ENCODE measurements at places on chromosomes 3 and 15.

DNA sequence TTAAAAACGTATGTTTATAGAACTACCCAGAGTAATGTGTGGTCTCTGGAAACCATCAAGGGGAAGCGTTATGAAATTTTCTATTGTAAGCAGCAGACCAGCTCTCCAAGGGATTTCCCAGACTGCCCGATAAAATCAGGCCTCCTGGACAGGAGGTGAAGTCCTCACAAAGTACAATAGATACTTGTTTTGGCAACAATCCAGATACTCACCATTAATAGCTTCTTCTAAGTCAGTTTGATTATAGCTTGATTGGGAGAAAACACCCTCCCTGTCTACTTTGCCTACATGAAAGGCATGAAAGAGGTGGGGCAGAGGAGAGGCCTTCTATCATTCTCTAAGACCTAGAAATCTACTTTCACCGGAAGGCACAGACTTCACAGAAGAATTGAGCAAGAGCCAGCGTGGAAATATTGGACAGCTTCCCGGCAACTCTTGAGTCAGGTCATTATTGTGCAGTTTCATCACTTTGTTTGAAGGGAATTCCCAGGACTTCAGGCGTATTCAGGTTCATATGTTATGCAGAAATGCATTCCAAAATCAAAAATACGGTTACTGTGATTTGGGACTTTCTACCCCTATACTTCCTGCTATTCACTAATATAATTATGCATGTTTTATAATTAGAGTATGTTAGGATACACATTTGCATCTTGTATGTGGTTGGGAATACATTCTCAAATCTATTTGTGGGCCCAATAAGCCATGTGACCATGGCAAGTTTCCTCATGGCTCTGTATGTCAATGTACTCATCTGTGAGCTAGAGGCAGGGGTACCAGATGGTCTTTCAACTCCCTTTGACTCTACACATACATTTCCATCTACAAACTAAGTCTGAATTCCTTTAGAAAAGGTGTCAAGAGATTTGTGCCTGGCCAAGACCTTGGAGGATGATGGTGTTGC lies 103.5 kb downstream of the CD47 start:
- peak; percentile 95 for DNase-seq

GRCh38 chr15:91694831-91695210 lies 158.7 kb upstream of the SLCO3A1 start:
- DNase-seq: no peak

DNA sequence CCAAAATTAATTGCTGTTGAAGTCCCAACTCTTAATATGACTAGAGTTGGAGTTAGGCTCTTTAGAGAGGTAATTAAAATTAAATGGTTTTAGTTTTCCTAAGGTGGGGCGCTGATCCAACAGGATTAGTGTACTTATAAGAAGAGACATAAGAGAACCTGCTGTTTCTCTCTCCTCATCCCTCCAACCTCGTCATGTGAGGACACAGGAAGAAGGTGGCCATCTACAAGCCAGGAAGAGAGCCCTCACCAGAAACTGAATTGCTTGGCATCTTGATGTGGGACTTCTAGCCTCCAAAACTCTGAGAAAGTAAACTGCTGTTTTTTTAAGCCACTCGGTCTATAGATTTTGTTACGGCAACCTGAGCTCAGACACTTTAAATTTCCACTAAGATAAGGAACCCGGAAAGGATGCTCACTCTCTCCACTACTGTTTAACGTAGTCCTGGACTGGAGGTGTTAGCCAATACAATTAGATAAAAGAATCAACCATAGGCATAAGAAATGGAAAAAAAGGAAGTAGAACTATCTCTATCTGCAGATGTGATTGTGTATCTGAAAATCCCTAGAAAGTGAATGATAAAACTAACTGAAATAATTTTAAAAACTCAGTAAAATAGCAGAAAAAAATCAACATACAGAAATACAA lies 26.8 kb downstream of the DCBLD2 start:
- no peak for DNase-seq

DNA sequence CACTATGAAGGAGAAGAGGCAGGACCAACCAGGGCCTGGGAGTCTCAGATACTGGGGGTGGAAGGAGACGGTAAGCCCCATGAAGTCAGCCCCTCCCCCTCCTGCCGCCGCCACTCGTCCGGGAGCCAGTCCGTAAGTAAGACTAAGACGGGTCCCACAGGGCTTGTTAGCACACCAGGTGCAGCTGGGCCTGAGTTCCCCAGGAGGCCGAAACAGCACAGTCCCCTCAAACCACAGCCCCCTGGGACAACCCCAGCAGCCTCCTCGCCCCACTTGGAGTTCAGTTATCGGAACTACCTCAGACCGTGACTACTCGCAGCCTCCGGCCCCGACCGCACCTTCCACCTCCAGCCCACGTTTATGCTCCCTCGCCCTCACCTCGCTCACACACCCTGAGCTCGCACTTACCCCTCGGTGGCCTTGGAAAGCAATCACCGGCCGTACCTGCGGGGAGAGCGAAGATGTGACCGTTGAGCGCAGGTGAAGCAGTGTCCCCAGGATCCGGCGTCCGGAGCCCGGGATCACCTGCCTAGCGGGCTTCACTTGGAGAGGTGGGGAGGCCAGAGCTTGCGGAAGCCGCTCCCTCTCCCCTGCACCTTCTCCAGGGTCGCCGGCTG lies 557 bp downstream of the ELL3 start:
- no peak for DNase-seq

DNA sequence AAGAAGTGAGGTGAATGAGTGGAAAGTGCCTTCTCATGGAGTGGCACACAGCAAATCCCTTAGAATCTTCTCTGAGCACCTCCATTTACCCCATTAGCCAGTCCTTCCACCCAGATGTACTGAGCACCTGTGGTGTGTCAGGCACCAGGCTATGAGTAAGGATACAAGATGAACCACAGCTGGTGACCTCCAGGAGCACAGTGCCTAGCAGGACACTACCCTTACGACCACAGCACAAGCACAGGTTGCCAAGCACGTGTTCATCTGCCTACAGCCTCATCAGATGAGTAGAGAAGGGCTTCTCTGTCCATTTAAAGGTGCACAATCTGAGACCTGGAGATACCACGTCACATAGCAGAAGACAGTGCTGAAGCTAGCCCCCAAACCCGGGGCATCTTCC lies 6.2 kb downstream of the MYLK start:
- DNase-seq: no peak

DNA sequence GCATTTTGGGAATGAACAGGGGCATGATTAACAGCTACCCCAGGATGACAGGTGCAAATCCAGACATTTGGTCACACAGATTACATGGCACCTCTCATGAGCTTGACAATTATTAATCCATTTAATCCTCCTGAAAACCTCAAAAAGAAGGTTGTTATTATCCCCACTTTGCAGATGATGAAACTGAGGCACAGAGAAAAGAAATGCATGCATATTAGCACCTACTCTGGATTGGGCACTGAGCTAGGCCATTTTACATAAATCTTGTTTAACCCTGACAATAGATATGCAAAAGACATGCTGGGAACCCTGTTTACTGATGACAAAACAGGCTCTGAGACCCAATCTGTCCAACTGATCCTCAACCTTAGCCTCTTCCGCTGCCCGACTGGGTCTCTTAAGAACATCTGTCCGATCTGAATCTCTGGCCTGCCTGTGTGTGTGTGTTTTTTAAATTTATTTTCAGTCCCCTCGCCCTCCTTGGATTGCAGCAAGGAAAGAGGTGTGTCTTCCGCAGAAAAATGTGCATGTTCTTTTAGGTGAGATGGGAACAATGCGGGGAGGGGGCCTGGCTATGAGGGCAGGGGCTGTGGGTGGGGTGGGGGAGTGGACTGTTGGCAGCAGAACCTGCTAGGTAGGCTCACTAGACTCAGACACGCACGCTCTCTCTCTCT lies 162.5 kb downstream of the WNT7A start:
- DNase-seq: no peak

DNA sequence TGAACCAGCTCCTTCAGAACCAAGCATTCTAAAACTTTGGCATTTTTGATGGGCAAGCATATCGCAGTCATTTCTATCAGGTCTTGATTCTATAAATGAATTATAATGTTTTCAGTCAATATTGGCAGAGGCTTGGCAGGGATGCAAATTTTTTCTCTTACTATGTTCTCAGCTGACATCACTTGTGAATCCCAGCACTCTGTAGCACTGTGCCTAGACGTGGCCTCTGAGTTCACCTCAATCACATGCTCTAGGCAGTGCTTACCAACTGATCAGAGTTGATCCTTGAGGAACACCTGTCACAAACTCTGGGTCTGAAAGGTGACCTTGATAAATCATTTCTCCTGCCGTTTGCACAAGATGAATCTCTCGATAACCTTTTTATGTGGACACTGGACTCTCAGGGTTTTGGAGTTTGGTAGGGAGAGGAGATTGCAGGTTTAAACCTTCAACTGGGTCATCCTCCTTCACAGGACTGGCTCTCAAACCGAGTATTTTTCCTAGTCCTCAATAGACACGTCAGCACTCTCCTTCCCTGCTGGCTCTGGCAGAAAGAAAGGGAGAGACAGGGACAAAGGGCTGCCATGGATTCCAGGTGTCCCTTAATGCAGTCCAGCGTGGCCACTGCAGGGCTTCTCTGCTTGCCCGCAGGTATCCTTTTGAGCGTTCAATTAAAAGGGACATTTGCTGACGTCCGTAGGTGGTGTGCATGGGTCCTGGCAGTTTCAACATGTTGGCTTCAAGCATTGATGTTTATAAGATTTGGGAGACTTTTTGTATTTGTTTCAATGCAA lies 222.3 kb upstream of the CMC1 start:
- no peak for DNase-seq

DNA sequence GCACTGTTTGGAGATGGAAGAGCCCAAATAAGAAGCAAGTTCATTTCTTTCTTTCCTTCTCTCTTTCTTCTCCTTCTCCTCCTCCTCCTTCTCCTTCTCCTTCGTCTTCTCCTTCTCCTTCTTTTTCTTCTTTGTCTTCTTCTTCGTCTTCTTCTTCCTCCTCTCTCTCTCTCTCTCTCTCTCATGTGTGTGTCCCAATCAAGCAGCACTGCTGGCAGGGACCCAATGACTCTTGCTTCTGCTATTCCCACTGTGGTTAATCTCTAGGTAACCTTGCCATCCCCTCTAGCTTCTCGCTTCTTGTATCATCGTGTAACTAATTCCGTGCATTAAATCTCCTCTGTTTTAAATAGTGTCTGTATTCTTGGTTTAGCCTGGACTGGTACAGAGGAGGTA lies 26.1 kb upstream of the ZNF280D start:
- peak; percentile 98 for DNase-seq

- no peak for DNase-seq
These were observed 1265.0 kb upstream of the ALCAM start for GRCh38 chr3:104101736-104102135.

DNA sequence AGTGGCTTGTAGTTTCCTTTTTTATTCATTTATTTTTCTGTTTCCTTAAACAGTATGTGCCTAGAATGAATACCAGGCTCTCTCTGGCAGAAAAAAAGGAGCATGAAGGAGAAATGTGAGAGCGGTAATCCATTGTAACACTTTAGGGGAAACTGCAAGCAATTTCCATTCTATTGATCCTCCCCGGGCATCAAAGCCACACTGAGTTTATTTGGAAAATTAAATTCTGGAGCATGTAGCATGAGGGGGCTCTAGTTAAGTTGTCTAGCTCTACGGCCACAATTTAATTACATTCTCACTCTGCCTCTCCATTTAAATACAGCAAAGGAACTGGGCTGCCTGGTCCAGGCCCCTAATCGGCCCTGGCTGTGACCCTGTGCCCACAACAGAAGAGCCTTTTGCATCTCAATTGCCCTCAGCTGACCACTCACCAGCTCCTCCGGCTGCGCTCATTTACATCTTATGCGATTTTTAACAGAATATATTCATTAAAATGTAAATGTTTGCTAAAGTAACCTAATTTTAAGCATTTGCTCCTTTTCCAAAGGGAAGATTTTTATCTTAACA lies 72.9 kb downstream of the MEGF11 start:
- no peak for DNase-seq

GRCh38 chr3:143380449-143380848 lies 260.9 kb downstream of the CHST2 start:
- no peak for DNase-seq

DNA sequence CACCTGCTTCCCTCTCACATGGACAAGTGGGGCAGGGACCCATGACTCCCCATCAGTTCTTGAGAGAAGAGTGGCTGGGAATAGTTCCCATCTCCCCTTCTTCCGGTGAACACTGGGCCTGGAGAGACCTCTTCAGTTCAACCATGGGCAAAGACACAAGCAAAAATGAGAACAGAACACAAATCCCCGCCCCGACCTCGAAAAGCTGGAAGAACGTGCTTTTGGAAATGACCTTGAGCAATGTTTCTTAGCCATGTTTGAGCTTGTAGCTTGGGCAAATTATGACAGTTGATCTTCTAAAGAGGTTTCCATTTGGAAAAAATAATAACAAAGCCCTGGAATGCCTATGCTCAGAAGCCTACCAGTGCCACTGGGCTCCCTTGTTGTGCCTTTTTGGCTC lies 59.0 kb downstream of the FAM174B start:
- no peak for DNase-seq

DNA sequence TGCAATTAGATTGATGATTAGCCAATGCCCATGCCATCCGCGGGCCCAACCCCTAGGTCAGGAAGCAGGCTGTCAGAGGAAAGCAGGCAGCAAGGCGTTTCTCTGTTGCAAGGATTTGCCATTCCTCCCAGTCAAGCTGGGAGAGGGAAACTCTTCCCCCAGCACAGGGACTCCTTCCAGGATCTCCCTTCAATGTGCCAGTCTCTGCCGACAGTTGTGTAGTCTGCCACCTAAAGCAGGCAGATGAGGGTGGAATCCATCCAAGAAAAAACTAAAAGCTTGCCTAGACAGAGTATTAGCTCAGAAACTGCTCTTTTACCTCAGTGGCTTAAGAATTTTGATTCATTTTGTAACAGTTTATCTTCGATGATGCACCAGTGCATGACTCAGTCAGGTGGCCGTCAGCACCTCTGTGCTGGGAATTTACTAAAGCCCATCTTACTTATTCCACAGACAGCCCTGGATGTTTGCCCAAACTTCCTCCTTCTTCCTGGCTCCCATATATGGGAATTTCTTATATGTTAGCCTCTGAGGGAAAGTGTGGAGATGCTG lies 501.5 kb upstream of the THBS1 start:
- peak; percentile 37 for DNase-seq

GRCh38 chr3:99578339-99578970 lies 59.9 kb upstream of the COL8A1 start:
- no peak for DNase-seq

DNA sequence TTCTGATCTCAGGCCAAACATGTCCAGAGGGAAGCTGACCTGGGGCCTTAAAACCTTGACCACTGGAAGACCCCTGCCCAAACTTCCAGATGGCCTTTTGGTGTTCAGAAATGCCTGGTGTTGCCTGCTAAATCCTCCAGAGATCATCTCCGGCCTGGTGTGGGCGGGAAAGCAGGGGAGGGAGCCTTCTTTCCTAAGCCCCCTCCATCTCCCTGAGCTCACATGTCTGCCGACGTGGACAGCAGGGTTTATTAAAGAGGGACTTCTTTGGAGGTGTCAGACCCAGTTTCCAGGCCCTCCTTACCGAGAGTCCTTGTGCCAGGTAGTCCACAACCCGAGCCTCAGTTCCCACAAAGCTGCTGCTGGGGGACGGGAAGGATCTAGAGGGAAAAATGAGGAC lies 55.9 kb upstream of the SLC6A1 start:
- no peak for DNase-seq
